Hematopoietic multipotent progenitor cell treated with erythropoietin and hydrocortisone succinate and interleukin-3 and kit ligand, for 17 days (in vitro differentiated cells): ENCODE measurements at places on chromosomes 2 and 18.

- no peak for DNase-seq
These were observed 335.0 kb upstream of the ATP5MC3 start for GRCh38 chr2:175516555-175516954.

GRCh38 chr2:233312874-233313273 lies 5.3 kb downstream of the SAG start:
- DNase-seq: no peak

DNA sequence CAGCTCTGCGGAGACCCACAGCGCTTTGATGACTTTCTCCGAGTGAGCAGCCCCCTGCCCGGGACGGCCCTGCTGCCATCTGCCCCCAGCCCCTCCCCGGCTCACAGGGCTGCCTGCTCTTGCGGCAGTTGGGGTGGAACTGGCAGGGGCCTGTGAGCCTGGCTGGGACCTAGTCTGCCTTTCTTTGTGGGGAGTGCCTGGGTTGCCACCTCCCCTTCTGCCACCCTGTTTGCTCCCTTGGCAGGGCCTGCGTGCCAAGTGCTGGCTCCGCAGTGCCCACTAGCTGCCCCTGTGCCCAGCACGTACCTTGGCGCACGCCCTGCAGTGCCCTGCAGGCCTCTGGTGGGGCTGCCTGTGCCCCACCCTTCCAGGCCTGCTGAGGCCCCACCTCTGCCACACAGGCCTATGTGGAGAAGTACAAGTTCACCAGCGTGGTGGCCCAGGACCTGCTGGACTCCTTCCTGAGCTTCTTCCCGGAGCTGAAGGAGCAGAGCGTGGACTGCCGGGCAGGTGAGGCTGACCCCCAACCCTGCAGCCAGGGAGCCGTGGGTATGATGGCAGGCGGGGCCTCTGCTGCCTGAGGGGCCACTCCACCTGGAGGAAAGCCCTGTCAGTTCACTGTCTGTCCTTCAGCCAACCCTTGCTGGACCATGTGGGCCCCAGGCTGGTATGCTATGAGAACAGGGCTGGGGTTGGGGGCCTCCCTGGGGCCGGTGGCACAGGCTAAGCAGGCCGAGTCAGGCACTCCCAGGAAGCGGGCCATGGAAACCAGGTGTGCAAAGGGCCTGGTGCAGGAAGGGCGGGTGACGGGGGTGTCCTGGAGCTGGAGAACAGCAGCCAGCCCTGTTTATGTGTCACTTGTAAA lies 7.0 kb downstream of the RNPEPL1 start:
- no peak for DNase-seq

DNA sequence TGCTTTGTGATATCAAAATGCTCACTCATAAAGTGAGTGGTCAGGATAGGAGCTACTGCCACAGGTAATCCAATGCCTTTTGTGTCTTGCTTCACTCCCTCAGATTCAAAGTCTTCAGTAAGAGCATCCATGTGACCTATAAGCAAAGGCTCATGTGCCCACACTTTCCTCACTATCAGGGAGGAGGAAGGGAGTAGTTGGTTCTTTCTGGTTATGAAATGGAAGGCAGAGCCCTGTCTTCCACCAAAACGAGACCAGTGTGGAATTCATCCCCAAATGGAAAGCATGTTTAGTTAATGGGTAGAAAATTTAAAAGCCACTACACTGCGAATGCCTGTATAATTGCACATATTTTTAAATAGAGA lies 25.8 kb downstream of the IL1F10 start:
- no peak for DNase-seq

- DNase-seq: no peak
These were observed 49.8 kb downstream of the PARD6G start for GRCh38 chr18:80197528-80197927.

GRCh38 chr2:66174491-66174890 lies 260.4 kb upstream of the MEIS1 start:
- DNase-seq: no peak

- no peak for DNase-seq
These were observed 137.9 kb upstream of the ZC3H15 start for GRCh38 chr2:186348200-186348599.

DNA sequence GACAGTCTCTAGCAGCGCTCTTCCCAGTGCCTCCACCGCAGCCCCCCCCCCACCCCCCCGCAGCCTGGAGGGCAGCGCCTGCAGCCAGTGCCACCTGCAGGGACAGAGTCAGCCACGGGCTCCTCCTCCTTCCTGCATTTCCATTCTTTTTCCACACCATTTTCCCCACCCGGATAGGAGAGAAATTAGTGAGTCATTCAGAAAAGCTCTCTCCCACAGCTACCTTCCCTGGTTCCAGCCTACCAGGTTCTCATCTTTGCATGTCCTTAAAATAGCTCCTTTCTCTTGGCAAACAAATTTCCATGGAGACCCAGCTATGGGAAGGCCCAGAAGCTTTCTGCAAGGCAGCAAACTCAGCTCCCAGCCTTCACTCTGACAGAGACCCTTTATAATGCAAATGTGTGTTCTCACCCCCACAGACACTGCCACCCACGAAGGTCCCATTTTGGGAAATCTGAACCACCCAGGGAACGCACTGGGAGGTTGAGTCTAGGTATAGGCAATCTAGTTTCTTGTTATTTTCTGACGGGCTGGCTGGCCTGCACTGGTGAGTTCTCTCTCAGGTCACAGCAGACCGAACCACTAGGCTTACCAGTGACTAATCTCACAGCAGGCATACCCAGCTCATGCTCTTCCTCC lies 41.8 kb upstream of the ATG16L1 start:
- no peak for DNase-seq

DNA sequence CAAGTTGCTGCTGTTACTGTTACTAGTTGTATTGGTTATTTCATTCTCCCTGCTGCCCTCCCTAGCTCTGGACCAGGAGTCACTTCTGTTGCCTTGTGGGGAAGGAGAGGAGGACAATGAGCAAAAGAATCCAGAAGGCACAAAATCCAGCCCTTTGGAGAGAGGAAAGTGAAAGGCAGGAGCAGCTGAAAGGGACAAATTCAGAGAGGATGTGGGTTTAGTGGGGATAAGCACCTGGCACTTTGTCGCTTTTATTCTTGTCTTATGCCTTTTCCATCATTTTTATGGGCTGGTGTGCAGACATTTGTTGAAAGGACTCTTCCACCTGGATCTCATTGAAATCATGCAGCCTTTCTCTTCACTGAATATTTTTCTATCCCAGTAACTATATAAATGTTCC lies 24.3 kb upstream of the LTBP1 start:
- no peak for DNase-seq

GRCh38 chr2:233385489-233386044 lies 31.3 kb downstream of the DGKD start:
- DNase-seq: no peak
